Ecto neural progenitor cell (in vitro differentiated cells): ENCODE measurements at places on chromosomes 2 and 18.

DNA sequence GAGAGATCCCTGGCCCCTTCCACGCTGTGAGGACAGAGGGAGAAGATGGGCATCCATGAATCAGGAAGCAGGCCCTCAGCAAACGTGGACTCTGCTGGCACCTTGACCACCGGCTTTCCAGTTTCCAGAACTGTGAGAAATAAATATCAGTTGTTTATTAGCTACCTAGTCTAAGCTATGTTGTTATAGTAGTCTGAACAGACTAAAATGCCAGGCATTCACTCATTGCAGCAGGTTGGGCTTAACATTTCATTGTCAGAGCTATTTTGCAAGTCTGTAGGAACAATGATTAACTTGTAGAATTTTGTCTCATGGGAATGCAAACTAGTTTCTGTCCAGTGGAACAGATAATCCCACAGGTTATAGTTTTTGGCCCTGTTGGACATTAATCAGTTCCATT lies 24.8 kb upstream of the TBC1D8 start:
- DNase-seq = no peak

DNA sequence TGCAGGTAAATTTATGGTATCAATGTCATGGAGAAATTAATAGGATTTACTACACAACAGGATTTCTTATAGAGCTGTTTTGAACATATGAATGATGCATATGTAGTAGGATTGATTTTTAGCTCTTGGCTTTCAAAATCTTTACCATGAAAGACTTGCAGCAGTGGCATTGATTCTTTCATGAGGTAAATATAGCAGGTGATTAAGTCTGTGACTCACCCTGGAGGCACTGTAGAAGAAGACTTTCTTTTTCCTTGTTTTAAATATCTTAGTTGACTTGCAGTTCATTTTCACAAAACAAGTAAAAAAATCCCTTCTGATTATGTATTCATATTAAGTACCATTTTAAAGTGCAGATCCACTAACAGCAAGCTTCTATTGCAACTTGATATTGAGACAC lies 463.0 kb downstream of the FBXO15 start:
- DNase-seq = no peak

GRCh38 chr18:50633992-50634391 lies 74.1 kb downstream of the MAPK4 start:
- no peak for DNase-seq

DNA sequence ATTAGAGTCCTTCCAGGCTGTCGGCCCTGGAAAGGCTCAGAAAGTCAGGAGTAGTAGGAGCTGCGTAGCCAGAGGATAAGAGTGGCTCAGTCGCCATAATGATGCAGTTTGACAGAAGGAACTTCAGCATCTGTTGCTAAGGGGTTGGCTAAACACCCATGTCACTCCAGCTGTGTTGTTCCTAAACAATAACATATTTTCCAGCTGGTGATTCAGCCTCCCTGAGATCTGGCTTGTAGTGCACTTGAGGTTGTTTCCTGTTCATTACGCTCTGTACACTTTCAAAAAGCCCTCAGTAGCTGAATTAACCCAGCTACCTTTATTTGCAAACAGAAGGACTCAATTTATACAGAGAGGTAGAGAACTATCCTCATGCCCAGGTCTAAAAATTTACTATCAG lies 39.7 kb upstream of the EPAS1 start:
- DNase-seq = no peak

DNA sequence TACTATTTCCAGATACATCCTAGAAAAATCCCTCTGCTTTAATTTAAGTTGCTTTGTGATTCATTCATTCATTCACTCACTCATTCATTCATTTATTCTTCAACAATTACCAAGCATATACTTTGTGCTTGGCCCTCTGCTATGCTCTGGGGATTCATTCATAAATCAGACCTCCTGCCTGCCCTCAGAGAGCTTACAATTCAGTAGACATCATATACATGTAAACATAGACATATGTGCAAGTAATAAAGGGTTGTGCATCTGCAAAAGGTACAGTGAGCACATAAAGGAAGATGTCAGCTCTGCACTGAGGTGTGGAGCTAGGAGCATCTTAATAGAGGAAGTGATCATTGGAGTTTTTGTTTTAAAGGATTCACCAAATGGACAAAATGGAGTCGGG lies 189.4 kb downstream of the AGPS start:
- DNase-seq = no peak

DNA sequence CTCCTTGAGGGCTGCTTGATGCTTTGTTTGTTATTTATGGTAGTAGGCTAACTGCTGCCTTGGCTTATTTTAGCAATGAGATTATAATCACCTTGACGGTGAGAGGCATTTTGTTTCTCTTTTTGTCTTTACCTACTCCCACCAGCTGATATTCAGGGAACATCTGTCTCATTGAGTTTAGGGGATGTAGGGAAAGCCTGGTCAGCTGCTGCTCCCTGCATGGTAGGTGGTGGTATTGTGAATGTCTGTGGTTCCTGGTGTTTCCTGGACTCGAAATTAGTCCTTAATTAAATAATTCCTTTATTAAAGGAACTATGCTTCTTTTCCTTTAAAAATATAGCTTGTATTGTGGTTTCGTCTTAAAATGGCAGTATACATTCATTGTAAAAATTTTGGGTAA lies 77.8 kb downstream of the ADAM23 start:
- DNase-seq = no peak

DNA sequence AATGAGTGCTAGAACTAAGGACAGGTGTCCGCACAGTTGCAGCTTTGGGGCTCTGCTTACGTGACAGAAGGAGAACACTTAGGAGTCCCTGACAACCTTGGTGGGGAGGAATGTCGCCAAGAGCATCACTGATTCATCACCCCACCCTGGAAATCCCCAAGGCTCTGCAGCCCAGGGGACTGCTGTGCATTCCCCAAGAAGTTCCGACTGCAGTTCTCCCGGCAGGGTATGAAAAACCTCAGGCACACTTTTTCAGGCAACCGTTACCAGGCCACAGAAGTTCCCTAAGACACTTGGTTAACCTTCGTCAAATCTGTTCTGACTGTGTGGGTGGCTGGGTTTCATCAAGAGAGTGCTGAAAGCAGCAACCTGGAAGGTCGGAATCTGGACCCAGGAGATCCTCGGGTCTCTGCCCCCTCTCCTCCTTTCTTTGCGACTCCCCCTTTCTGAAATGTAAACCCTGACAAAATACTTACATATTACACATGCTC lies 192.1 kb upstream of the CXCR4 start:
- DNase-seq = no peak

- peak; percentile 46 for DNase-seq
These were observed 83.1 kb upstream of the RBM44 start for GRCh38 chr2:237715459-237715947.
